ENCODE measurements at places on chromosomes 6 and 20.

DNA sequence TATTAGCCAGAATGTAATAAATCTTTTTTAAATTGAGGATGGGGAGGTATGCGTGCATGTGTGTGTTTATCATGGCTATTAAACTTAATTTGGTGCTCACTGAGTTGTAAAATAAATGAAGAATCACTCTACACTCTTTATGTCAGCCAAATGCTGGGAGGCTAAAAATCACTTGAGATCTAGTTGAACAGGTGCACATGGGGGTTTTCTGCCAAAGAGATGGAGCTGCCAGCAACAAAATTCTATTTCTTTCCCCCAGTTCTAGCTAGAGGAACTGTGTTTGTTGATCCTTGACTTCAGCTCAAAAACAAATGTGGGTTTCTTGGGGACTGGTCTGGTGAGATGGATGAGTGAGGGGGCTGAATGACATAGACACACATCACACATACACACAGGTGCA, 183.3 kb upstream of the BTBD3 start:
- no peak for DNase-seq

GRCh38 chr6:108596956-108597355, 36.2 kb downstream of the FOXO3 start:
- DNase-seq, result no peak

DNA sequence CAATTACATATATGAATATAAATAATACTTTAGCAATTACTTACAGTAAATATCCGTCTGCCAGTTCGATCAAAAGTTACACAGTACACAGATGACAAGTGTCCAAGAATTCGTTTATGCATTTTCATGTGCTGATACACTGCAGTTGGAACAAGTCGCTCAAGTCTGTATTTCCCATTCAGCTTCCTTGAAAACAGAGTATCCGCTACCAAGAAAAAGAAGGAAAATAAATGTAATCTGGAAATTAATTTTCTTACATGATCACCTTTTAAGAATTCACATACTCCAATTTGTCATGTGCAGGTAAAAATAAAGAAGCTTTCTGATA, 35.3 kb downstream of the PHIP start:
- DNase-seq, result no peak

- no peak for DNase-seq
Measured at GRCh38 chr6:147207351-147207750, 3.1 kb downstream of the STXBP5 start.

- no peak for DNase-seq
Measured at GRCh38 chr6:137869549-137870307, 2.7 kb downstream of the TNFAIP3 start.

DNA sequence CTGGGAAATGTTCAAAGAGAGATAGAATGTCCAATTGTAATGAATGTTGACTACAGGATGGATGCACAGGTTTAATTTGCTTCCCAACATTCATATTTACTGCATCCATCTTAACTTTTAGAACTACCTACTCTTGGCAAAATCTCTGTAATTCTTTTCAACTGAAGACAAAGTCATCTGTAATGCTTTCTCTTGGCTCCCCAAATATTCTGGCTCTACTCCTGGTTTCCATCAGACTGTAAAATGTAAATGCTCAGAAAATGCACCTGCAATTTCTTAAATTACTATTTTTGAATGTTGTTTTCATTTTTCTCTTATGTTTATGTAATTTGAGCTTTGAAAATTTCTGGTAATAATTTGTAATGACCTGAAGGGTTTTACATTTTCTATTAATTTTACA, 480.8 kb upstream of the IMPG1 start:
- DNase-seq, result no peak

GRCh38 chr20:24297993-24298392, 171.4 kb upstream of the SYNDIG1 start:
- no peak for DNase-seq

- DNase-seq, result no peak
Measured at GRCh38 chr20:37693242-37693634, 592 bp upstream of the CTNNBL1 start.

DNA sequence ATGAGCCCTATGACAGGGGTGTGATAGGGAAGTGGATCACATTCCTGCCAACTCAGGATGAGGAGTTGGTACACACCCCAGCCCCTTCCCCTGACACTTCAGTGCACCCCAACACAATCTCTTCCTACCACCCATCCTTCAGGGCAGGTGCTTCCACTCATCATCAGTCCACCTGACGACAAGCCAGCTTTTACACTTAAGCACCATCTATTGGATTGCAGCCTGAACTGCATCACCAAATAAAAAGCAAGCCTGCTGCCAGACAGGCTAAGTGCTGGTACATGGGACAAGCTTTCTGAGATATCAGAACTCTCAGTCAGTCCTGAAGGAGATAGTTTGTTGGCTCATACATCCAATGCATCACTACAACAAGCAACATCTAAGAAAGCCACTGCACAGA, 69.0 kb upstream of the TMEM200A start:
- DNase-seq, result no peak

DNA sequence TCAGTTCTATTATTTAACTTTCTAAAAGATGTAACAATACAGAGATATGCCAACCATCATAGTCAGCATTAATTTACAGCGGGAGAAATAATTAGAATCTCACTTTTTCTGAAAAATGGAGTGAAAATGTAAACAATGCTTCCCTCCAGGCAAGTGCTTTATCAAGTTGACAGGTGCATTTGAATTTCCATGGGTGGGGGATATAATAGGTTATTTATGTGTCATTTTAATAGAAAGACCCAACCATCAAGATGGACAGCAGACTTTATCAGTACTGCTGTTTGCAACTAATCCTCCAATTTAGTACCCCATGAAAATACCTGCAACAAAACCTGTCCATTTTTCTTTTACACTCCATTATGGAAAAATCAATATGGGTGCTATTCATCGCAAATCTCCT, 780.1 kb downstream of the TFAP2A start:
- no peak for DNase-seq

GRCh38 chr6:131281471-131282270, 146.4 kb downstream of the AKAP7 start:
- no peak for DNase-seq

GRCh38 chr6:159481897-159482296, 211.1 kb downstream of the SOD2 start:
- no peak for DNase-seq

GRCh38 chr6:35596448-35597442, 84.0 kb upstream of the TULP1 start:
- DNase-seq, result peak; percentile 50

DNA sequence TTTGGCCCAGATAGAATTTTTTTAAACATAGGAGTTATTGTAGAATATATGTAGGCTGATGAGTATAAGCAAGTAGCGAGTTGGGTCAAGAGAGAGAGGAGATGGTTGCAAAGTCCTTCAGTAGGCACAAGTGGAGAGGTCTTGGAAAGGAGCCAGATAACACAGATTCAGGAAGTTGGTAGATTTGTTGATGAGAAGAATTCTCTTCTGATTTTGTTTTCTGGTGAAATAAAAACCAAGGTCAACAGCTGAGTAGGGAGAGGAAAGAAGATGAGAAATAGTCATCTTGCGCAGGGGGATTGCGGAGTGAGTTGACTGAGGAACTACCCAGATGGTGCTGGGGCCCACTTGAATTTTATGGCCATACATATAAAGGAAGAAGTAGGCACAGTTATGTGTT, 17.4 kb upstream of the CD83 start:
- no peak for DNase-seq
